ENCODE measurements at places on chromosomes 1 and 21.
A peak's percentile ranks its signal among the peaks of the same experiment; 100 is the strongest.

GRCh38 chr1:153803470-153804056 lies 28.4 kb downstream of the SLC27A3 start:
- no peak for DNase-seq

GRCh38 chr1:93751377-93752250 lies 70.0 kb upstream of the BCAR3 start:
- no peak for DNase-seq

DNA sequence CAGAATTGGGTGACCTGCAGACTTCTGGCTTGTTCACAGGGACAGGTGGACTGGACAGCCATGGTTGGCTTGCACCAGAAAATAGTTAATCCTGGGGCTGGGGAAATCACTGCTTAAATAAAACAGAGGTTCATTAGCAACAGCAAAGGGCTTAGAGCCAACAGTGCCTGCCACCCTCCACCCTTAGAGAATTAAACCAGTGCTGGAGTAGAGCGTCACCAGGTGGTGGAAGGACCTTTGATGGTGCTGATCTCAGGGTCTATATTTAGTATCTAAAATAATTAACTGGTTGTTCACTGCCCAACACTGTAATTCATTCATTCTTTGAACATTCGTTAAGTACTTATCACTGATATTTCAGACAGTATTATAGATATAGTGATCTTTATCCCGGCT lies 34.7 kb upstream of the PDE9A start:
- DNase-seq = no peak

DNA sequence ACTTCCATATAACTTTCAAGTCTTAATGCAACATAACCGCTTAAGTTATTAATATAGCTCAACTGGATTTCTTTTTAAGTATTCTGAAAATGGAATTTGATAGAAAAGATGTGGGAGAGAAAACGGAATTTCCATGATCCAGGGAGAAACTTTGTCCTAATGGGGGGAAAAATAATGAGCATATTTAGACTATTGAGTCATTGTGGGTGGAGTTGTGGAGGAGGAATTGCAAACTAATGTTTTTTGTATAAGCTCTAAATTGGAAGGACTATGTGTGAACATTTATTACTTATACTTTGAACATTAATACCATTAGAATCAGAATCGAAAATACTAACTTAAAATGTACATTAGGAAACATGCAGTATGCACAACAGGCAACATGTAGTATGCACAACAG lies 159.9 kb upstream of the NEGR1 start:
- DNase-seq = no peak

- DNase-seq = no peak
Measured at GRCh38 chr1:87805666-87806378, 477.1 kb downstream of the LMO4 start.

DNA sequence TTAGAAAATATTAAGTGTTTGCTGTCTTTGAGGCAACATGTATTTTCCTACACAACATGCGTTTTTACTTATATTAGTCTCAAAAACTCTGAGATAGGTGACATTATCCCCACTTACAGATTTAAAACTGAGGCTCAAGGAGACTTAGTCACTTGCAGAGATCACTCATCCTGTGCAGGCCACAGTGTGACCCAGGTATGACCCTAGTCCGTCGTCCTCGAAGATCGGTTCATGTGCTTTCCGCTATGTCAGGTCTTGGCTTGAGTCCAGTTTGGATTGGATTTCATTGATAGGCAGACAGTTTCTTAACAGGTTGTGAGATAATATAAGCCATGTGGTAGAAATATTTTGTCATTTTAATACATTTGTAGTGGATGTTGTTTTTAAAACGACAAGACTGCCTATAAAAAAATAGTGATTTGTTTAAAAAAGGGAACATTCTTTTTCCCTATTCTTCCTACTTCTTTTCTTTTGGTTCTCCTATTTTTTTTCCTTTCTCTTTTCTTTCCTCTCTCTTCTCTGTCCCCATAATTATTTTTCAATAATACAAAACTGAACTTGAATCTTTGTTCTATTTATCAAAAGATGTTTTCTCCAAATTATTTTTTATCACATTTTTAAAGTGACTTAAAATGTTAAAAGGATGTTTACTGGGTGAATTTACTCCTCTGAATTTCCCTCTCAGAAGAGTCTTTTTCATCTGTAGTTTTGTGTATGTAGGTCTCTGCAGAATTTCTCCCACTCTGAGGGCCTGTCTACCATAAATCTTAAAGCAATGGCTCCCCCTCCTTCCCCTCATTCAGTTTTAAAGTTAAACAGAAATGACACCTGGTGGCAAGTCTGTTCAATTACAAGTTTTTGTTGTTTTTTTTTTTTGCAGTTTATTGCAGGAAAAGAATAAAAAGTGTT lies 81.8 kb downstream of the PHTF1 start:
- peak; percentile 45 for DNase-seq

DNA sequence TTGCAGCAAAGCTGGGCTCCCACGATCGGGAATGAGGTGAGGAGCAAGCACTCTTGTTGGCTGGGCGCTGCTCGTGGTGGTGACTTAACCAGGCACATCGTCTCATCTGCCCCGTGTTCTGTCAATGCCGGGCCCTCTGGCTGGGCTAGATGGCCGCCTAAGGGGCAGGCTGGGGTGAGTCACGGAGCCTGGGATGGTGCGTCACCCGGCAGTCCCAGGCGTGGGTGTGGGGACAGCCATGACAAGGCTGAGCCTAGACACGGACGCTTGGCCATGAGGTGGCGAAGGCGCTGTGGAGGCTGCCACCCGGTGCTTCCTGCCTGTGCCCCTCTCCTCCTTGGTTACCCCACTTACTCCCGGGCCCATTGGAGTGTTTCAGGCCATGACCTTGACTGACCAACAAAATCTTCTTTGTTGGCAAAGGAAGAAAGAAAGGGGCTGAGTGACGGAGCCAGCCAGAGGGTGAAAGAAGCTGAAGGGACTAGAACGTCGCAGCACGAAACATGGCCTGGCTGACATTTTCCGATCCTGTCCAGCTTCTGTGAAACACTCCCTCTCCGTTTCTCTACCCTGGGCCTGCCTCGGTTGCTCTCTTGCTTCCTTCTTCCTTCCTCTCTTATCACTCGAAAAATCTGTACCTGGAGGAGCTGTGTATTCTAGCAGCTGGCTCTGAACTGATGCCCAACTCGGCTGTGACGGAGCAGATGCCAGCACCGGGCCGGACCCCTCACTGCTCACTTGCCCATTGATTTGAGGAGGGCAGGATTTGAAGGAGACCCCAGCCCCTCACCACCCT lies 596 bp downstream of the CD247 start:
- DNase-seq = peak; percentile 78

DNA sequence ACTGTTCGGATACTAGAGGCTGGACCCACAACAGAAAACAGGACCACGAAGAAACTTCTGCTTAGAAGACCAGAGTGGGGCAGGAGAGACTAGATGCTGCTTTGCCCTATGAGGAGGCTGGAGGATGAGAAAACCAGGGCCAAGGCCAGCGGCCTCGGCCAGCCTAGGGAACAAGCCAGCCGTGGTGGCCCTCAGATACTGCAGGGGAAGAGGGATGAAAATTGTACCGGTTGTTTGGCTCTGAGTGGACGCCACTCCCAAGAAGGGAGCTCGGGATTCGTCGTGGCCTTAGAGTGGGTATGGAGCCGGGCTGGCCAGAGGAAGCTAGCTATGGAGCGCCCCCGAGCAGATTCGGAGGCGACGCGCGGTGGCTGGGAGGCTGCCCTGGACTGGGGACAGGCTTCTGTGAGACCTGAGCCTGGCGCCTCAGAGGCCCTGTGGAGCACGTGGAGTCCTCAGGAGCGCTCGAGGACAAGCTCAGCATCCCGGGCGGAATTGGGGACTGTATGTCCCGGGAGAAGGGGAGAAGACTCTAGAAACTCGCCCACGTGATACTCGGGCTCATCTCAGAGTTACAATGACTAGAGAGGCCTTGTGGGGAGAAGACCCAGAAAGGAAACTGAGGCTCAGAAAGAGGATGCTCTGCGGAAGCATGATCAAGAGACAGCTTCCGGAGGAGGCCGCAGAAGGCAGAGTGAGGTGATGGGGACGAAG lies 2.8 kb downstream of the PRRX1 start:
- no peak for DNase-seq

DNA sequence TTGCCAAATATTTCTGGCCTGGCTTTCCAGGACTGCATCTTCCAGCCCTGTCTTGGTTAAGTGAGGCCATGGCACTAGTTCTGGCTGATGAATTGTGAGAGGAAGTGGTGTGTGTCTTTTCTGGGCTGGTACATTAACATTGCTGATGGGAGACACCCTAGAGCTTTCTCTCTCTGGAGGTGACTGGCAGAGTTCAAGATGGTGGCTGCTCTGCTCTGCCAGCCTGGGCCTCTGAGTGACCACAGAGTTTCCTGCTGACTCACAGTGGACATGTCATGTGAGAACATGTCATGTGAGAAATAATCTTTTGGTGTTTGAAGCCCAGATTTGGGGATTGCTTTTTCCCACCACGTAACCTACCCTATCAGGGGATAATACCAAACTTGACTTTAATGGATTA lies 218.0 kb upstream of the KIAA0040 start:
- DNase-seq = no peak

DNA sequence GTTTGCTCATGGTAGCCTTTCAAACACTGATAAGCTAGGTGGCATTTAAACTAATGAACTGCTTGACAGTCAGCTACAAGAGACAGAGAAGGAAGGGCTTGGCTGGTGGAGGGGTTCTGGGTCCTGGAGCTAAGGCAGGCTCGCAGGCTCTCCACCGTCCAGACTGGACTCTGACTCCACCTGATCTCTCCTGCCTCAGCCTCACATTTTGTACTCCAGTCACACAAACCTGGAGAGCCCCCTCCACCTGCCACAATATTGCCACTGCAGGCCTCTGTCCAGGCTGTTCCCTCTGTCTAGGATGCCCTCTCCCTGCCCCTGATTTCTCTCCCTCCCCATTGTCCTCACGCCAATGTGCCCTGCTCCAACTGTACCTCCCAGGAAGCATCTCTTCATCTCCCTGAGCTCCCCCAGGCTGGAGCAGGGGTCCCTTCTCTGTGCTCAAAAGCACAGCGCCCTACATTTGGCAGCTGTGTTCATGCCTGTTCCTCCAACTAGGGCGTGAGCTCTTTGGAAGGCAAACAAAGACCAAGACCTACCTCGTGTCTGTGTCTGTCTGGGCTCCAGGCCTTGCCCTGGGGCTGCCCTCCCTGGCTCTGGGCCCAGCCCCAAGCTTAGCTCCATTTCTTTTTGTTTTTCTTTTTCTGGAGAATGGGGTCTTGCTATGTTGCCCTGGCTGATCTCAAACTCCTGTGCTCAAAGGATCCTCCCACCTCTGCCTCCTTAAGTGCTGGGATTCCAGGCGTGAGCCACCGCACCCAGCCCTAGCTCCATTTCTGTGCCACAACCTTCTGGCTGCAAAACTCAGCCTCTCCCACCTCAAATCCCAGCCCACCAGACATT lies 2.9 kb downstream of the TIE1 start:
- no peak for DNase-seq

DNA sequence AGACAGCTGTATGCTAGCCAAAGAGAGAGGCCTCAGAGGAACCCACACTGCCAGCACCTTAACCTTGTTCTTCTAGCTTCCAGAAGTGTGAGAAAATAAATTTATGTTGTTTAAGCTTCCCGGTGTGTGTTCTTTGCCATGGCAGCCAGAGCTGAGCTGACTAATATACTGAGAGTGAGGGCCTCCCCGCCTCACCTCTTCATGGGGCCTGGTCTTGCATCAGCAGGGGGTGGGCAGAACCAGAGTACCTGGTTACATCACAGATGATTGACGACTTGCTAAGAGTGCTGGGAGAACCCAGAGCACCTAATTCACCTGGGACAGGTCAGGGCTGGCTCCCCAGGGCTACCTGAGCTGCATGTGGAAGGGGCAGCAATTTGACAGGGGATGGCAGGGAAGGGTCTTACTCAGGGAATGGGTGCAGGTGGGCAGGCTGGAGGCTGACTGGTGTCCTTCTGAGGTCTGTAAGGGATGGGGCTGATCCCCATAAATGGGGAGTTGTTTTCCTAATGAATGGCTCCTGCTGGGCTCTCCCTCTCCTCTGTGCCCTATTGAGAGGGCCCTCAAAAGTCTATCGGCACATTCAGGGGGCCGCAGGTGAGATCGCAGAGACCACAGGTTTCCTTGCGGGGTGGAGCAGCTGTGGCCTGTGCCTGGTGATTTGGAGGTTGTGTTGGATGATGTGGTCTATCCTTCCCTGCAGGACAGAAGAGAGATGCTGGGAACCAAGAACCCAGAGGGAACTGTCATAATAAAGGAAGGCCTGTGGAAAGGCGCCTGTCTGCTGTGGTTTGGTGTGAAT lies 60.6 kb upstream of the ETV3 start:
- DNase-seq = no peak

- no peak for DNase-seq
Measured at GRCh38 chr1:233340031-233340555, 12.6 kb downstream of the MAP3K21 start.

DNA sequence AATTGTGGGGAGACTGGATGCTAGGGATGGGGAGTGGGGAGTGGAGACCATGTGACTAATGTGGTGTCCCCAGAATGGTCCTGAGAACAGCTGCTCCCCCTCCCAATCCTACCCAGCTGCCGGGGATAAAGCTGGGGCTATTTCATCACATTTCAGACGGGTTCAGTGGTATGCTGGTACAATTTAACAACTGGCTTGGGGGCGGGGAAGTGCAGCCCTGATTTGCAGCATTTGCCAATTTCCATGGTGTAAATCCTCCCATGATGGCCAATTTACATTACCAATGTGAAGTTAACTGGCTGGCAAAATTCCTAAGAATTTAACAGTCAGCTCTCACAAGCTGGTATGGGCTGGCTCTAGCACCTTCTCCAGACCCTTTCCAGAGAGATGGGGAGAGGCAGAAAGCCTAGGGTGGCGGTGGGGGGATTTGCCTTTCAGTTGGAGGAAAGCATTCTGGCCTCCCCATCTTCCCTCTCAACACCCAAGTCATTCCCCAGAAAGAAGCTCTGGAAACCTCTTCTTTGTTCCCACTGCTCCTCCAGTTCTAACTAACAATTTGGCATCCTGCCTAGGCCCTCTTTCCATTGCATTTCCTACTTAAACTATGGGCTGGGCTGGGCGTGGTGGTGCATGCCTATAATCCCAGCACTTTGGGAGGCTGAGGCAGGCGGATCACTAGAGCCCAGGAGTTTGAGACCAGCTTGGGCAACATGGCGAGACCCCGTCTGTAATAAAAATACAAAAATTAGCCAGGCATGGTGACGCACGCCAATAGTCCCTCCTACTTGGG lies 11.3 kb upstream of the ADGRB2 start:
- DNase-seq = no peak

DNA sequence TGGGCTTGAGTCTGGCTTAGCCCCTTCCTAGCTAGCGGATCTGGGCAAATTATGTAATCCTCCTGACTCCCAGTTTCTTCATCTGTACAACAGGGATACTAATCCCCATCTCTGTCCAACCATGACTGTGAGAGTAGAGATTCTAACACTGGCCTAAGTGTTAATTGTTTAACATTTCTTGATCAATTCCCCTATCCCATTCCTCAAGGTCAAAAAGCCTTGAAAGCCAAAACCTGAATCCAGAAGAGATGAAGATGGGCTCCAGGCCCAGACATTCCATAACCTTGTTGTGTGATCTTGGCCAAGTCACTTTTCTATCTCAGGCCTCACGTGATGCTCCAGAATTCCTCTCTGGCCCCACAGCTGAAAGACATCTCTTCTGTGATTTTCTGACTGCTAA lies 18.8 kb upstream of the PHLDA3 start:
- no peak for DNase-seq

GRCh38 chr1:38672692-38673091 lies 186.9 kb downstream of the RRAGC start:
- no peak for DNase-seq

- DNase-seq = no peak
Measured at GRCh38 chr1:192702212-192702902, 66.4 kb downstream of the RGS13 start.

- no peak for DNase-seq
Measured at GRCh38 chr1:110798691-110799256, 74.2 kb upstream of the CD53 start.

GRCh38 chr1:66342707-66343106 lies 191.2 kb upstream of the SGIP1 start:
- DNase-seq = no peak

- DNase-seq = no peak
Measured at GRCh38 chr21:15124731-15125130, 59.9 kb upstream of the NRIP1 start.
